ENCODE measurements at places on chromosomes 7 and 10. TPM values are rescaled to one million over a fixed set of nuclear protein-coding genes. Genes with fewer than 3 reads are reported as not detected.

GRCh38 chr10:123038782-123039631 lies 30.2 kb downstream of the ACADSB start:
- 0 out of 2 replicates have a peak overlapping the region, but pooled peaks have one; percentile 15 for H3K27ac ChIP-seq
- H3K36me3 ChIP-seq, result peaks cover 5% of the 10 kb centered on the region

GRCh38 chr7:96887426-96887825 lies 117.9 kb upstream of the DLX6 start:
- no peaks in the 10 kb centered on the region for H3K27me3 ChIP-seq
- no peaks in the 10 kb centered on the region for H3K4me1 ChIP-seq
- no peaks in the 10 kb centered on the region for H3K36me3 ChIP-seq

GRCh38 chr10:87659571-87660483 lies at the start of gene PAPSS2:
Gene PAPSS2, plus strand, starts transcription at chr10:87659878. Its CDS starts 104 bp downstream, at chr10:87659982.
- peaks cover 3% of the 10 kb centered on the region for H3K36me3 ChIP-seq
- no peaks in the 10 kb centered on the region for H3K27me3 ChIP-seq
- H3K4me1 ChIP-seq, result peaks cover 62% of the 10 kb centered on the region
- DNase-seq, result peak; percentile 71
- peak within 1 kb of the TSS; percentile 95 for H3K4me3 ChIP-seq

GRCh38 chr7:128530855-128531104 lies 54.2 kb downstream of the METTL2B start:
- H3K36me3 ChIP-seq, result peaks cover 13% of the 10 kb centered on the region
- H3K4me3 ChIP-seq, result no peak overlapping the region

- H3K36me3 ChIP-seq, result peaks cover 3% of the 10 kb centered on the region
- H3K4me3 ChIP-seq, result no peak overlapping the region
- no peak for DNase-seq
- H3K27ac ChIP-seq, result no peak overlapping the region
Measured at GRCh38 chr7:36951257-36951697, 227.0 kb upstream of the AOAH start.

DNA sequence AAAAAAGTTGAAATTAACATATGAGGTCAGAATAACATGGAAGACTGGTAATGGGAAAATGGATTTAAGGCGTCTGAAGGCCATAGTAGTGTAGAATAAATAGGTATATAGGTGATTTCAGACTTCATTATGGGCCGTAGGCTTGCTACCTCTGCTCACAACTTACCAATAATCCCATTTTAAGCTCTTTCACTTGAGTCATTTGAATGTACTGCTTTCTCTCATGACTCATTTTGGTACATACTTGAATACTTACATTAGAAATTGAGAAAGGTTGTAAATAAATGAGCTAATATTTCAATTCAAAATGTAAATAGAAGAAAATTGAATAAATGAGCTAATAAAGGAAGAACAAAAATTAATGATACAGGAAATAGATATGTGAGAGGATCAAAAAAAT lies 42.2 kb upstream of the NEUROD6 start:
- H3K27ac ChIP-seq, result no peak overlapping the region
- H3K4me1 ChIP-seq, result no peaks in the 10 kb centered on the region
- H3K4me3 ChIP-seq, result no peak overlapping the region

- no peaks in the 10 kb centered on the region for H3K36me3 ChIP-seq
- peaks cover 14% of the 10 kb centered on the region for H3K27me3 ChIP-seq
- no peak for DNase-seq
- H3K27ac ChIP-seq, result no peak overlapping the region
- H3K4me3 ChIP-seq, result no peak overlapping the region
Measured at GRCh38 chr7:40138973-40139372, 4.2 kb downstream of the SUGCT start.

DNA sequence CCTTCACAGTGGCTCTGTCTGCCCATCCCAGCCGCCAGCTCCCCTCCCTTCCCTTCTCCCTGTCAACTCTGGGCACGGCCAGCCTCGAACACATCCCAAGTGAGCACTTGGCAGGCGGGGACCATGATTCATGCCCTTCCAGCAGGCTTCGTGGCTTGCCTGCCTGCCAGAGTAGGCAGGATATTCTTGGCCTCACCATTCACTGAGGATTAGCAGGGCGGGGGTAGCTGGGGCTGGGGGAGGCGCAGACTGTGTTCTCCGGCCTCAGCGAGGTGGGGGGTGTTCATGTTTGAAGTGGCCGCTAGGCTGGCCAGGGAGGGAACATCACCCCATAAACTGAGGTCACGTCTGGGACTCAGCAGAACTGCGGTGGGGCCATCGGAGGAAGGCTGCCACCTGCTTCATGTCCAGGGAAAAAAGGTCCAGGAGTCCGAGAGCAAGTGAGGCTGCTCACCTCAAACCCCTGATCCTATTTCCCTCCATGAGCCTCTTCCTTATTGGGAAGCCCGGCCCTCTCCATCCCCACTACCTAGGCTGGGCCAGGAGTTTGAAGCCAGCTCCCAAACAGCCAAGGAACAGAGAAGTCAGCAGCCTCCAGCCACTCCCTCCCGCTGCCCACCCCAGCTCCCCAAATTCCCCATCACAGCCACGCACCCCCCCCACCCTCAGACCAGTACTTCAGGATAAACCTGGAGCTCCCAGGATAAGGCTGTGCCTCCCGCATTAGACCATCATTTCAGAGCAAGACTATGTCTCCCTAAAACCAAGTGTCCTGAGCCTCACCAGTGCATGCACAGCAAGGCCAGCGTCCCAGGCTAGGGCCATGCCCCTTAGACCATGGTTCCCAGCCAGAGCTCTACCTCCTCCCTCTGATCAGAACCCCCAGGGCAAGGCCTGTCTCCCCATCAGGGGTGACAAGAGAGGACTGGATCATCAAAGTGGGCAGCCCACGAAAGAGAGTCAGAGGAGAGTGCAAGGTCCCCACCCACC lies 42.8 kb upstream of the RABGEF1 start:
- peaks cover 6% of the 10 kb centered on the region for H3K4me1 ChIP-seq
- H3K27me3 ChIP-seq, result no peaks in the 10 kb centered on the region
- no peaks in the 10 kb centered on the region for H3K36me3 ChIP-seq
- H3K27ac ChIP-seq, result no peak overlapping the region

DNA sequence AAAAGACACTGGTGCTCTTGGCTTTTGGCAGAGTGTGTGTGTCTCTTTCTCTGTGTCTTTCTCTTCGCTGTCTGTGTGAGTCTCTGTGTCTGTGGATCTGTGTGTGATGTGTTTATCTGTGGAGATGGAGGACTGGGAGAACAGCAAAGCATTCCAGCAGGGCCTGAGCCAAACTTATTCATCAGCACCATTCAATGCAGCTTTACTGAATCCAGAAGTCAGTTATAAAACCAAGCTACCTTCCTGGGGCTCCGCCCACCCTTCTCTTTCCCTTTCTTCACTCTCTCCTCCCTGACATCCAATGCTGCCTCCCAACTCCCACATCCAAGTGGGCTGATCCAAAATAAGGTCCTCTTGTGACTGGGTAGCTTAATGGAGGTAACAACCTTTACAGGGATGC lies 3.9 kb downstream of the SGMS1 start:
- H3K27me3 ChIP-seq, result no peaks in the 10 kb centered on the region
- H3K4me1 ChIP-seq, result peaks cover 60% of the 10 kb centered on the region

- H3K4me1 ChIP-seq, result no peaks in the 10 kb centered on the region
- no peak for DNase-seq
- H3K27me3 ChIP-seq, result no peaks in the 10 kb centered on the region
- H3K4me3 ChIP-seq, result no peak overlapping the region
- H3K27ac ChIP-seq, result no peak overlapping the region
Measured at GRCh38 chr10:128373071-128373749, 247.0 kb upstream of the MKI67 start.

DNA sequence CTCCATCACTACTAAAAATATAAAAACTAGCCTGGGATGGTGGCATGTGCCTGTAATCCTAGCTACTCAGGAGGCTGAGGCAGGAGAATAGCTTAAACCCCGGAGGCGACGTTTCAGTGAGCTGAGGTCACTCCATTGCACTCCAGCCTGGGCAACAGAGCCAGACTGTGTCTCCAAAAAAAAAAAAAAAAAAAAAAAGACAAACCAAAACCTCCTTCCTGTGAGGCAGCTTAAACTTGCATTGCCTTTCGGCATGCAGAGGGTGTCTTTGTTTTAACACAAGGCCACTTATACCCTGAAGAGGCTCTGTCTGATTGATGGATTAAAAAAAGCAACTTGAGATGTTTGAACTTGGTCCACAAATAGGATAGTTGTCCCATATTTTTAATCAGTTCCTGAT lies 128.4 kb upstream of the RSU1 start:
- peaks cover 28% of the 10 kb centered on the region for H3K4me1 ChIP-seq
- H3K4me3 ChIP-seq, result no peak overlapping the region
- H3K27ac ChIP-seq, result no peak overlapping the region
- DNase-seq, result no peak
- no peaks in the 10 kb centered on the region for H3K36me3 ChIP-seq

DNA sequence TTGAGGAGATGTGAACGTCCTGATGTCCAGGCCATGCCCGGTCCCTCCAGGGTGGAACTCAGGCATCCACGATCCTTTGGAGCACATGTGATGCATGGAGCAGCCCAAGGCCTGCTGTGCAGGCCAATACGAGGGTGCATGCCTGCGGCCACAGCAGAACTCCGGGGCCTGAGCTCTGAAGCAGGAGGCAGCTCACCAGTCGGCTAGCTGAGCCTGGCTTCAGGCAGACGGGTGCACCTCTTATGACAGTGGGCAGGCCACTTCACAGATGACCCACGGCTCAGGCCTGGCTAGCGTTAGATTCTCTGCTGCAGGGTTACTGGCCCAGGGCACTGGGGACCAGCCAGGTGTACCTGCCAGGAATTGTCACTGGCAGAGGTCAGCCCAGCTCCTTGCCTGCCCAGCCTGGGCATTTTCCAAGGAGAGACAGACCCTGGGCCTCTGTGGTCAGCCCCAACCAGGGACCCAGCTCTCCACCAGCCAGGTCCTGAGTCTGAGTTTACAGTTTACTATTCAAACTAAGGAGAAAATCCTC lies 29.6 kb upstream of the INPP5A start:
- no peak overlapping the region for H3K27ac ChIP-seq
- no peaks in the 10 kb centered on the region for H3K27me3 ChIP-seq
- no peaks in the 10 kb centered on the region for H3K36me3 ChIP-seq
- H3K4me1 ChIP-seq, result no peaks in the 10 kb centered on the region

DNA sequence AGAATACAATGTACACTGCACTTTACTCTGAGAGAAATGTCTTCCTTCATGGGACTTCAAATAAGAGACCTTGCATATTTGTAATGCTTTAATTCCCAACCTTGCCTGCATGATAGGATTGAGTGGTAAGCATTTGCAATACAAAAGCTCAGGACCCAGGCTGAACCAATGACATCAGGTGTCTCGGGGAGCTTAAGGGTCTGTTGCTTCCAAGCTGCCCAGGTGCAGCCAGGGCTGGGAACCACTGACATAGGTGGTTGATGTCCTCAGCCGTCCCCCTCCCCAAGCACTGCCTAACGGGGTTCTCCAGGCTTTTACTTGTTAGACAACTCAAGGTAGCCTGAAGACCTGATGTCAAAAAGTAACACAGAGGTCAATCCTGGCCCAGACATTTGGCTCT lies 29.1 kb downstream of the FIGNL1 start:
- no peaks in the 10 kb centered on the region for H3K27me3 ChIP-seq
- H3K36me3 ChIP-seq, result no peaks in the 10 kb centered on the region
- peaks cover 45% of the 10 kb centered on the region for H3K4me1 ChIP-seq
- H3K27ac ChIP-seq, result no peak overlapping the region
- H3K4me3 ChIP-seq, result no peak overlapping the region
- no peak for DNase-seq

DNA sequence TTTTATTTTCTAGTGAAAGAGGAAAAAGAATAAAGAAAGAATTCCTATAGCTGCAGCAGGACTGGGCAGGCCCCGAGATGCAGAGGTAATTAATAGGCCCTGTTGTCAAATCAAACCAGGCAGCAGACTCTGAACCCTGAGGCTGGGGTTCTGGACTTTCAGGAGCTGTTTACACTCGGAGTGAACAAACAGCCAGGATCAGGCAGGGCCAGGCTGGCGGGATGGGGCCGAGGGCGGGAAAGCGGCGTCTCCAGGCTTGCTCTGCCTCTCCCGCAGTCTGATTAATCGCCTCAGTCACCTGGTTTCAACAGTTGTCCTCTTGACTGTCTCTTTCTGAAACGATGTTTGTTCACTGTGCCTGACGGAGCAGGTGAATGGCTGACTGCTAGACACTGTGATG lies 675.4 kb upstream of the FOXK1 start:
- H3K27me3 ChIP-seq, result no peaks in the 10 kb centered on the region
- H3K36me3 ChIP-seq, result no peaks in the 10 kb centered on the region
- peaks cover 50% of the 10 kb centered on the region for H3K4me1 ChIP-seq
- H3K4me3 ChIP-seq, result no peak overlapping the region
- no peak for DNase-seq

DNA sequence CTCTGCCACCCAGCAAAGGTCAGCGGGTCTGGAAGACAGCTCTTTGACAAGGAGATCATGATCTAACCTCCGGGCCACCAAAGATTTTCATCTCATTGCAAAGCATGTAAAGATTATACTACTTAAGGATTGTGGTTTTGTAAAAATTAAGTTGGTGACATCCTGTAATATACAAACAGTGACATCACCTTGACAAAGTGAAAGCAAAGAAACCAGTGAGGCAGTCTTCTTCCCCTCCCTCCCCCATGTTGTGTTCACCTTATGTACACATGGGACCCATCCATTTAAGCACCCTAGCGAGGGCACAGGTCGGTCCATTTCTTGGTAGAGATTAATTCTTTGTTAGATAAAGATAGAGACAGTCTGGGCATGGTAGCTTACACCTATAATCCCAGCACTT lies 3.9 kb downstream of the MDH2 start:
- no peak for DNase-seq
- peak overlapping the region; percentile 93 for H3K27ac ChIP-seq
- H3K4me1 ChIP-seq, result peaks cover 33% of the 10 kb centered on the region

DNA sequence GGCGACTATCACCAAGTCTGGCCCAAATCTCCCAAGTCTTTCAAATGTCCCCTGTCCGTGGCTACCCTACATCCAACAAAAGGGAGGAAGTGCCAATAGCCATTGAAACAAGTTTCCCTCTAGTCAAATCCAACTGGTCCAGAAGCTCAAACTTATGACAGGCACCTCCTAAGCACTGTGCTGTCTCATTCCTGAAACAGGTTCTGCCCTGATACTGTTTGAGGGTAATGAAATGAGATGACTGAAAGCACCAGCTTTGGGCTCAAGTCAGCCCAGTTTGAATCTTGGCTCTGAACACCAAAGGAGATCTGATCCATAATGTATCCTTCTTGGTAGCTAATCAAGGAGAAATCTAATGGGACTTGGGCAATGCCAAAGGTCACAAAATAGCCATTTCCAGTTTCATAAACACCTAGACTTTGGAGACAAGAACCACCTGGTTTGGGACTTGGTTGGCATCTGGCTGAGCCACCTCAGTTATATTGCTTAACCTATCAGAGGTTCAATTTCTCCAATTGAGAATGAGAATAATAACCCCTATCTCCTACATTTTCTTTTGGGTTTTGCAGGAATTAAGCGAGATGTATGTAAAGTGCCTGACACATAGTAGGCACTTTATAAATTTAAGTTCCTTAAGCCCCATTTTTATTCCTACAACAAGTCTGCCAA lies 34.7 kb upstream of the ARID5B start:
- no peaks in the 10 kb centered on the region for H3K4me1 ChIP-seq
- no peak overlapping the region for H3K27ac ChIP-seq
- no peak for DNase-seq
- H3K36me3 ChIP-seq, result no peaks in the 10 kb centered on the region
- H3K4me3 ChIP-seq, result no peak overlapping the region

Gene TFR2
- 5.7 TPM for total RNA-seq

Gene SPDYE18
- total RNA-seq, result not detected

Gene BAG3
- 16.8 TPM for total RNA-seq

Gene LRRC4
- 9.9 TPM for total RNA-seq

Gene CYP3A7
- not detected for total RNA-seq

Gene PARD3
- 51.8 TPM for total RNA-seq

Gene SPOCK2
- 4.7 TPM for total RNA-seq

Gene SEMA3A
- 33.3 TPM for total RNA-seq

Gene SPDYE5
- not detected for total RNA-seq

Gene SUN3
- not detected for total RNA-seq

Data from WTC11 (cell line).